ENCODE measurements at places on chromosomes 5 and 9.

DNA sequence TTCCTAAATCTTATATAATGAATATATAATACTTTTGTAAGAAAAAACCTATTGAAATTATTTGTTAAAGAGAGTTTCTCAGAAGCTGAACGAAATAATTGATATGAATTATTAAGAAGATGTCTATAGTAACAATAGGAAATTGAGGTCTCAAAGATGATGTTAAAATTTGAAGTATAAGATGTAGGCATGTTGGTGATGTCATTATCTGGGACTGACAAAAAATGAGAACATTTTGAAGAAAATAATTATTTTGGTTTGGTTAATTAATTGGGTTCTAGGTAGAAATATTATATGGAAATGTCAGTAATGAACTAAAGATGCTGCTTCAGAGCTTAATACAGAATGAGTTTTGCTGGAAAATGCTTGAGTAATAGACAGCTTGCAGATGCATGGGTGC, 501.4 kb upstream of the ST8SIA4 start:
- no peak for DNase-seq

- no peak for DNase-seq
These were observed 10.2 kb upstream of the NTRK2 start for GRCh38 chr9:84659313-84659712.

GRCh38 chr5:1440098-1440493, 5.1 kb downstream of the SLC6A3 start:
- no peak for DNase-seq

DNA sequence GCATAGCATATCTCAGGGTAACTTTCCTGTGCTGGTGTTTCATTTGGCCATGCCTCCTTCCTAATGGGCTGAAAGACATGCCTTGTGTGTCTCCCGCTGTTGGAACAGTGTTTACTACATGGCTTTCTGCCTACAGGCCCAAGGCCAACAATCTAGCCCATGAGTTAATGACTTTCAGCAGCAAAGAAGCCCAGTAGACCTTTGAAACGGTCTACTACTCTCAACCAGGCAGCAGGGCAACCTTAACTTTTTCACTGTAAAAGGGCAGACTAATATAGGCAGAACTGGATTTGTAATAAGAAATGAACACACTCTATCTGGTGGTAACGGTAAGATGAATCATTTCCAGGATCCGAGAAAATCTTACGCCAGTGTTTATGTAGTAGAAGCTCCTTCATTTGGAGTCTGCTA, 21.0 kb downstream of the C5orf15 start:
- no peak for DNase-seq

- no peak for DNase-seq
These were observed 50.3 kb upstream of the TGFBR1 start for GRCh38 chr9:99054581-99054980.

- no peak for DNase-seq
These were observed 247.2 kb downstream of the KIF4B start for GRCh38 chr5:155260798-155261197.

DNA sequence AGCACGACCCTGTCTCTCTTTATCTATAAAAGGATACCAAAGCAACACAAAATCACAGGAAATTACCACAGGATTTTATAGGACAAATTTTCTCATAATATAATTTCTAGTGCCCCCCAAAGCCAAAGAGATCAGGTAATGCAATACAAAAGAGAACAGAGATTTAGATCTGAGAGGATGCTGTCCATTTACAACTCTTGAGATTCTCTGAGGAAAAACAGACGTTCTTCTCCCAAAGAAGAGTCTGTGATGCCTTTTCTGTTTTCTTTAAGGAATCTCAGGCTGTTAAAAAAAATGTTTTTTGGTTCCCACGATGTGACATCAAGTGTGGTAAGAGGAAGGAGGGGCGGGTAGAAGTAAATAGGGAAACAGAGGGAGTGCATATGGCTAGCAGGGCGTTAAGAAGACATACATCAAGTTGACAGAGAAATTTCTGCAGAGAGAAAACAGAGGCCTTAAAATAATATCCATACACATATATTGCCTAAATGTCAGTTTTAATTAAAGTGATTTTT, 274.7 kb downstream of the YTHDC2 start:
- no peak for DNase-seq

All from NCI-H1930 (cell line).